ENCODE measurements at places on chromosomes 7 and 10. TPM values are rescaled to one million over a fixed set of nuclear protein-coding genes. Genes with fewer than 3 reads are reported as not detected.
A peak's percentile ranks its signal among the peaks of the same experiment; 100 is the strongest.

- H3K4me3 ChIP-seq = no peak overlapping the region
- H3K27me3 ChIP-seq = no peaks in the 10 kb centered on the region
These were observed 46.9 kb downstream of the ZNRF2 start for GRCh38 chr7:30331338-30331737.

DNA sequence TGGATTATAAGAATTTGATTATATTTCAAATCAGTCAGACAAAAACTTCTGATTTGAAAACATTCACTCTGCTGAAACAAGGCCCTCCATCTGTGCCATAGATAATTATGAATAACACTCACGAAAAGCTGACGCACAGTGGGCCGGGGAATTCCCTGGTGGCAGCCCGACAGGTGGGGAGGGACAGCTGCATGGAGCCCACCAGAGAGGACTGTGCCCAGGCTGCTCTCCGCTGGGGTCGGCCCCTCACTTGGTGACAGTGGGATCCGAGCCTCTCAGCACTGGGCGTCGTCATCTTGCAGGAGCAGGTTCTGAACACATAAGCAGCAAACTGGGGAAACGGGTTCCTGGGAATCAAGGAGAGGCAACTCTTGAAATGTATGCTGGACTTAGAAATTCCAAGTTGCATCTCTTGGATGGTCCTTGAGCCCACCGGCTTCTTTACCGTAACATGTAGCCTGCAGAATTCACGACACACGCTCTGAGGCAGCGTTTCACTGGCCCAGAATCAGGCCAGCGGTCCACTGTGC lies 41.4 kb downstream of the AFAP1L2 start:
- no peak overlapping the region for H3K4me3 ChIP-seq
- H3K27me3 ChIP-seq = no peaks in the 10 kb centered on the region
- peaks cover 5% of the 10 kb centered on the region for H3K4me1 ChIP-seq
- H3K36me3 ChIP-seq = no peaks in the 10 kb centered on the region

DNA sequence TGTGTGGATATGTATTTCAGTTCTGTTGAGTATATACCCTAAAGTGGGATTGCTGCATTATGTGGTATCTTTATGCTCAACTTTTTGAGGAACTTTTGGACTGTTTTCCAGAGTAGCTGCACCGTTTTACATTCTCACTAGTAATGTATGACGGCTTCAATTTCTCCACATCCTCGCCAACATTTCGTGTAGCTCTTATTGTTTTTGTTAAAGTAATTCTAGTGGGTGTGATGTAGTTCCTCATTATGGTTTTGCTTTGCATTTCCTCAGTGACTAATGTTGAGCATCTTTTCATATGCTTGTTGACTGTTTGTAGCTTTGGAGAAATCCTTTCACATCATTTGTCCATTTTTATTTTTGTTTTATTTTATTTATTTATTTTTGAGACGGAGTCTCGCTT lies 4.5 kb downstream of the STMP1 start:
- no peaks in the 10 kb centered on the region for H3K27me3 ChIP-seq
- no peak overlapping the region for H3K4me3 ChIP-seq
- peaks cover 5% of the 10 kb centered on the region for H3K4me1 ChIP-seq

The ASZ1 gene
- total RNA-seq = not detected

- no peaks in the 10 kb centered on the region for H3K27me3 ChIP-seq
- H3K27ac ChIP-seq = peak overlapping the region; percentile 64
These were observed 516.4 kb upstream of the ZMIZ1 start for GRCh38 chr10:78552261-78552811.

GRCh38 chr7:10756981-10757380 lies 216.7 kb upstream of the PHF14 start:
- H3K4me1 ChIP-seq = no peaks in the 10 kb centered on the region
- H3K4me3 ChIP-seq = no peak overlapping the region
- no peaks in the 10 kb centered on the region for H3K27me3 ChIP-seq
- H3K27ac ChIP-seq = no peak overlapping the region
- H3K36me3 ChIP-seq = no peaks in the 10 kb centered on the region
- no peak for DNase-seq

The CPA4 gene
- 2.0 TPM for total RNA-seq

- no peak overlapping the region for H3K27ac ChIP-seq
- H3K27me3 ChIP-seq = no peaks in the 10 kb centered on the region
- peaks cover 2% of the 10 kb centered on the region for H3K4me1 ChIP-seq
- DNase-seq = no peak
These were observed 178.6 kb upstream of the INHBA start for GRCh38 chr7:41881331-41882130.

DNA sequence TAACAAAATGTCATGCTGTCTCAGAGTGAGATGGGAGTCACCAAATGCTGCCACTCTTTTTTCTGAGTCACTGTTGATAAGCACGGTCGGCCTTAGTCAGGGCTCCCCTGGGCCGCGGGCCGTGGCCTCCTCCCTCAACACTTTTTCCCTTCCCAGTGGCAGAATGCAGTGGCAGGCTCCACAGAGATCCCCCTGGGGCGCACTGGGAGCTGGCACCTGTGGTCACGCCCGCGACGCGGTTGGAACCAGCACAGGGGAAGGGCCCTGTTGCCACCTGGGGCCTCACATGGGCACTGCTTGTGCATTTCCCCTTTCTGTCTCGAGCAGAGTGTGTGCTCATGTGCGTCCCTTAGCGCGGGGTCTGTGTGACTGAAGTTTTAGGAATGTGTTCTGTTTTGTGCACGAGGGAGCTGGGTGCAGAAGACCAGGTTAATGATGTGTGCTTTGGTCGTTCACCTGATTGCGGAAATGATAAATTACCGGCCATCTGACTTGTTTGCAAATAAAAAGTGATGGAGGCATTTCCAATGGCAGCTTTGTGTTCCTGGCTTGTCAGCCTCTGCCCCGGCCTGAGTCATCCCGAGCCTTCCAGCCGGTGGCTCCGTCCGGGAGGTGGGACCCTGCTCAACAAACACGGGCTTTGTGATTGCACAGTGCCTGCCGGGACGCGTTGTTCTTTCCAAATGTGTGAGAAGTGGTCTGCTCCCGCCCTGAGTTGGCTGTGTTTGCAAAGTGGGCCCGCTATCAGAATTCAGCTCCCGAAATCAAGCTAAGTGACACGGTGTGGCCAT lies 100.7 kb downstream of the NKX6-2 start:
- H3K27me3 ChIP-seq = no peaks in the 10 kb centered on the region
- H3K4me3 ChIP-seq = no peak overlapping the region
- H3K4me1 ChIP-seq = no peaks in the 10 kb centered on the region
- DNase-seq = no peak

The CNOT4 gene
- 21.6 TPM for total RNA-seq

DNA sequence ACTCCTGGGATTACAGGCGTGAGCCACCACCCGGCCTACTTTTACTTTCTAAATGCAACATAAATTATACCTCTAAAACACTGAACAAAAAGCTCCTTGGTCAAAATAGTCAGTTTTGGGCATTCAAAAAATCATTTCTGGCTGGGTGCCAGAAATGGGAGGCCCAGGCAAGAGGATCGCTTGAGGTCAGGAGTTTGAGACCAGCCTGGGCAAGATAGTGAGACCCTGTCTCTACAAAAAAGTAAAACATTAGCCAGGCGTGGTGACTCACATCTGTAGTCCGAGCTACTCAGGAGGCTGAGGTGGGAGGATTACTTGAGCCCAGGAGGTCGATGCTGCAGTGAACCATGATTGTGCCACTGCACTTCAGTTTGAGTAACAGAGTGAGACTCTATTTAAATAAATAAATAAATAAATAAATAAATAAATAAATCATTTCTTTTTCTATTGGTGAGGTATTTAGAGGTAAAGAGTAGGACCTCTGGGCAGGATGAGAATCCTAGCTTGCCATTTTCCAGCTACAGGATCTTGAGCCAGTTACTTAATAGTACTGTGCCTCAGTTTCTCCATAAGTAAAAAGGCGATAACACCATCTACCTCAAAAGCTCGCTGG lies 87.6 kb downstream of the SKIDA1 start:
- H3K4me1 ChIP-seq = no peaks in the 10 kb centered on the region
- no peak for DNase-seq
- no peaks in the 10 kb centered on the region for H3K36me3 ChIP-seq
- no peak overlapping the region for H3K27ac ChIP-seq
- H3K27me3 ChIP-seq = no peaks in the 10 kb centered on the region
- H3K4me3 ChIP-seq = no peak overlapping the region

The FEZF1 gene
- total RNA-seq = not detected
